ENCODE measurements at places on chromosomes 11 and 22. TPM values are rescaled to one million over a fixed set of nuclear protein-coding genes. Genes with fewer than 3 reads are reported as not detected.

Gene PRODH
- total RNA-seq: under 0.01 TPM

Gene ABTB2
- 3.8 TPM for total RNA-seq

Gene TMPRSS5
- 0.16 TPM for total RNA-seq

Gene VSIG10L2
- 0.09 TPM for total RNA-seq

Gene SAC3D1
- total RNA-seq: 8.5 TPM

Gene RIMBP3C
- 0.47 TPM for total RNA-seq

Gene CABP4
- total RNA-seq: not detected

Gene NRGN
- not detected for total RNA-seq

Gene PTPN5
- not detected for total RNA-seq

Gene KCNJ1
- total RNA-seq: under 0.01 TPM

Gene APOA5
- total RNA-seq: not detected

Gene RPUSD4
- 34.5 TPM for total RNA-seq

Gene TEX54
- total RNA-seq: not detected

Gene RBFOX2
- total RNA-seq: 189 TPM

Gene OR6T1
- not detected for total RNA-seq

Gene MISFA
- 0.95 TPM for total RNA-seq

Gene EIF4G2
- total RNA-seq: 540 TPM

Gene CARNS1
- total RNA-seq: 0.16 TPM

Gene FOSL1
- total RNA-seq: 3.9 TPM

Gene KCNK4
- total RNA-seq: 0.09 TPM

Gene PDE2A
- not detected for total RNA-seq

Gene FXYD2
- 0.16 TPM for total RNA-seq

Gene LARGE2
- total RNA-seq: not detected

Gene RTN4R
- total RNA-seq: 0.32 TPM

Gene ANGPTL5
- 0.63 TPM for total RNA-seq

Gene THRSP
- total RNA-seq: not detected

Gene KCNA4
- not detected for total RNA-seq

Gene C22orf31
- not detected for total RNA-seq

Gene KRTAP5-8
- total RNA-seq: not detected

Gene MGAT3
- under 0.01 TPM for total RNA-seq

Gene PRR5L
- 0.69 TPM for total RNA-seq

Gene H19
- 518 TPM for total RNA-seq

Gene SCUBE2
- 0.79 TPM for total RNA-seq

Gene AKIP1
- 38.0 TPM for total RNA-seq

Gene FAM118B
- 15.1 TPM for total RNA-seq

Gene PDGFB
- total RNA-seq: 0.16 TPM

Gene WNT7B
- total RNA-seq: not detected

Gene SSH3
- 19.1 TPM for total RNA-seq

Gene GGTLC2
- not detected for total RNA-seq

Gene FREY1
- 2.2 TPM for total RNA-seq

Gene CRYBA4
- not detected for total RNA-seq

Gene CNTN5
- total RNA-seq: not detected

Gene P2RX3
- total RNA-seq: not detected

Gene DTX4
- 1.9 TPM for total RNA-seq

Gene NFAM1
- not detected for total RNA-seq

Measured in bronchial smooth muscle cell (primary cell).